ENCODE measurements at places on chromosomes 16 and 17. TPM values are rescaled to one million over a fixed set of nuclear protein-coding genes. Genes with fewer than 3 reads are reported as not detected.
A peak's percentile ranks its signal among the peaks of the same experiment; 100 is the strongest.

DNA sequence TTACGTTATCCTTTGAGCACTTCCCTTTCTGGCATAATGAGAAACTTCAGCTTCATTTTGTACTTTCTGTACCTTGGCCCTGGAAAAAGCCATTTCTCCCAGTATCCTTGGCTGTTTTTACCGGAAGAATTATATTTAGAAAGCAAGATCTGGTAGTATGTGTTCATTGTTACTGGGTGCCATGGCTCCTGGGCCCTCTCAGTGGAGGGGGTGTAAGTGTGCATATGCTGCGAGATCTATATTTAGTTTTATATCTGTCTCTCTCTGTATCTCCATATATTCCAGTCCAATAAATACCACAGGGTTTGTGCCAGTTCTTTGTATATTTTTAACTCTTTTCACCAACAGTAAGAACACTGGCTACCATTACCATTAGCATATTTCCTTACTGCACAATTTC, 17.7 kb downstream of the ATP2C2 start:
- no peak for DNase-seq

GRCh38 chr16:30065943-30066760, 592 bp downstream of the ALDOA start:
- DNase-seq: peak; percentile 21

Gene TANGO6
- total RNA-seq: 12.9 TPM

Gene CLDN7
- 916 TPM for total RNA-seq

DNA sequence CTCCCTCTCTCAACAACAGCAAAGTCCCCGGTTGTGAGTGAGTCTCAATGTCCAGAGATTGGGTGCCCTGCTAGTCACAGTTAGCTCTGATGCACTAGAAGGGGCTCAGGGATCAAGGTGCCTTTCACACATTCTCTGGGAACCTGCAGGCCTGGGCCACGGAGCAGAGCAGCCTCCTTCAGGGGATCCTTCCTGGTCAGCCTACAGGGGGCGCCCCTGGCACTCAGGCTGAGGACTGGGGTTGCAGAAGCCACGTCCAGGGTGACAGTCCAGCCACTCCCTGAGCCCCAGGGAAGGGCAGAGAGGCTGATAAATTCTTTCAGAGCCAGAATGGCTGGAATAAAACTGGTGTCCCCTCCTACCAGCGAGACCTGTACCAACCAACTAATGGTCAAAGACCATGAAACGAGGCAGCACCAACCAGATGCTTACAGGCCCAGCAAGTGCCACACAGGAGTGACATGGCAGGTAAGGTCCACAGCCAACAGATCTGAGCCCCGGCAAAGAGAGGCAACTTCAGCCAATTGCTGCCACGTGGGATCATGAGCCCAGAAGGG, 43.5 kb downstream of the ST3GAL2 start:
- peak; percentile 89 for DNase-seq

DNA sequence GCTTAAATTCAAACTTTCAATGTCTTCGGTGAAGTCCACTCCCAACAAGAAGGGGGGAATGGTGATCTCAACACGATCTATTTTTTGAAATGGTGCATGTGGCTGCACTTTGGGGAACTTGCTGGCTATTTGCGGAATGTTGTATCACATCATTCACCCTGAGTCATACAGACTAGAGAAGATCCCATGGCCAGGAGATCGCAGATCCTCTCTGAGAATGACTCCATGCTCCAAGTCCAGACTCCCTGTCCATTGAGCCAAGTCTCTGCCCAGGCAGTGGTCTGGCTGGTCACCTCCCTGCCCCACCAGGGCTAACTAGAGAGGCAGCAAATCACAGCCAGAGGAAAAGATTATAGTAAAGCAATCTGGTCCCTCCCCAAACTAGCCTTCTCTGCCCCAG, 120.6 kb downstream of the XYLT1 start:
- DNase-seq: no peak

- no peak for DNase-seq
Measured at GRCh38 chr17:47204722-47205418, 4.3 kb upstream of the MYL4 start.

GRCh38 chr17:41687828-41688640, 651 bp upstream of the EIF1 start:
- peak; percentile 73 for DNase-seq

DNA sequence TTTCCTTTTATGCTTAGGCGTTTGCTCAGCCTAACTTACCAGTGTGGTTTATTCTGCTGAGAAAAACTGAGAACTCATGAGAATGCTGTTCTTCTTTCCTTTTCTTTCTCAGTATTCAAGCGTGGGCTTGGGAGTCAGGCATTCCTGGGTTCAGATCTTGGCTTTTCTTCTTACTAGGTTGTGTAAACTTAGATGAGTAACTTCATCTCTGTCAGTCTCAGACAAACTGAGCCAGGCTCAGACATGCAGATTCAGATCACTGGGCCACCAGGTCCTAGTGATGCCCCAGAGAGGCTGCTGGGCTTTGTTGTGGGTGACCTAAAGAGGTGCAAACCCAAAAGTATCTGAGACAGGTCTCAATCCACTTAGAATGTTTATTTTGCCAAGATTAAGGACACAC, 95.8 kb upstream of the MPHOSPH6 start:
- DNase-seq: no peak

- no peak for DNase-seq
Measured at GRCh38 chr17:79627184-79627765, 16.4 kb upstream of the RBFOX3 start.

Gene ARHGDIG
- 0.95 TPM for total RNA-seq

DNA sequence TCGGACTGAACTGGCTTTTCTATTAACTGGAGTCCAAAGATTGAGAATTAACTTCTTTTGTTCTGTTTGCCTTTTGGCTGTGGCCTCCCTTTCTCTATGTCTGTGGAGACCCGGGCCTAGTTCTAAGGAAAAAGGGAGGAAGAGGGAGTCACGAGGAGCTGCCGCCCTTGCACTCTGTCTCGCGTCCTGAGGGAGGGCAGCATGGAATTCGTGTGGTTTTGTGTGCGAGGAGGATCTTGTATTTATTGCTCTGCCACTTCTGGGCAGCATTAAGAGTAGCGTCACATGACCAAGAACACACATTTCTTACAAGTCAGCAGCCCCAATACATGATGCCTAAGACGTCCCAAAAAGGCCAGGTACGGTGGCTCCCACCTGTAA, 23.6 kb downstream of the METTL22 start:
- no peak for DNase-seq

Gene NACA2
- not detected for total RNA-seq

DNA sequence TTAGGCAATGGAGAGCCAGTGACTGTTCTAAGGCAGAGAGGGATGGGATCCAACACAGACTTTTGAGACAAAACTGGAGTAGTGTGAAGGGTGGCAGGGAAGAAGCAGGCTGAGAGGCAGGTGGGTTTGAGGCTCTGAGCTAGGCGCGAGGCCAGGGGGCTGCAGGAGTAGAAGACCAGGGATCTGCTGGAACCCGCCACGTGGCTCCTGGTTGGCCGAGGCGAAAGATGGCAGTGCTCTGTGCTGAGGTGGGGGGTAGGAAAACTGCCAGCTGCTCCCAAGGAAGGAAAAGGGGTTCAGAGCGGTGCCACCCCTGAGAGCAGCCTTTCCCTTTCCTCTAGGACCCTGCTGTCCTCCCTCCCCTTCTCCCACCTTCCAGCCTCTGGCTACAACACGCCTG, 5.6 kb downstream of the CD300LG start:
- no peak for DNase-seq

Gene RNF135
- total RNA-seq: 9.0 TPM
